ENCODE measurements at places on chromosomes 5 and 9.

DNA sequence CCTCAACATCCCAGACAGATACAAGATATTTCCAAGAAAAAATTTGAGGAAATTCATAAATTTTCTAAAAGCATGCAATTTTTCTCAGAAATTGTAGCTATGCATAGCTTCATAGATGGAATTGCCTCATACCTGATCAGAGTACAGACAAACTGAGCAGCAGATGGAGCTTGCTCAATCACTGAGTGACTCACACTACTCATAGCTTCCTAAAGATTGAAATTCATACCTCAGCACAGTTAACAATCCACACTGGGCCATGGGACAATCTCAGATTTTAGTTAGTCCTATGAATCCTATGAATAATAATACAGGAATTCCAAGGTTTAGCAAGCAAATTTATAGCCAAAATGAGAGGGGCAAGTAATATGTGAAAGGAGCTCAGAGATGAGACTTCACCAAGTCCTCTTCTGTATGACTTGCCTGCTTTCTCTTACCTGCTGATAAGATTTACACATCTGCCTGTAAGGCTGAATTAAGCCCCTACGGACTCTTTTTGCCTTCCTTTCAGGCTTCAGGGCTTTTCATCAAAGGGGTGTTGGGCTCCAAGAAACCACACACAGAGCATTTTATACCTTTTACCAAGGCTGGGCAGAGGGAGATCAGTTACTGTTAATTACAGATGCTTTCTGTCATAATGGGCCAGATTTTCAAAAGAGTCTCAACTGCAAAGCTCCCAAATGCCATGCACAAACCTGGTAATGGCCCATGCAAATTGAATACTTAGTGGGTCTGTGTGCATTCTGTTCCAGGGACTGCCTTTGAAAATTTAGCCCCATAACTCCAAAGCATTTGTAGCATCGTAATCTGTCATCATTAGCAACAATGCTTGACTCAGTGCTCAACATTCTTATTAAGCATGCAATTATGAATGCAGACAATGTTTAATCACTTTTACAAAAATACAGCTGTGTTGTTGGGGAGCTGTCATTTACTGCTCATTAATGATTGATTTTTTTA lies 439.3 kb downstream of the DTWD2 start:
- DNase-seq: peak; percentile 98

DNA sequence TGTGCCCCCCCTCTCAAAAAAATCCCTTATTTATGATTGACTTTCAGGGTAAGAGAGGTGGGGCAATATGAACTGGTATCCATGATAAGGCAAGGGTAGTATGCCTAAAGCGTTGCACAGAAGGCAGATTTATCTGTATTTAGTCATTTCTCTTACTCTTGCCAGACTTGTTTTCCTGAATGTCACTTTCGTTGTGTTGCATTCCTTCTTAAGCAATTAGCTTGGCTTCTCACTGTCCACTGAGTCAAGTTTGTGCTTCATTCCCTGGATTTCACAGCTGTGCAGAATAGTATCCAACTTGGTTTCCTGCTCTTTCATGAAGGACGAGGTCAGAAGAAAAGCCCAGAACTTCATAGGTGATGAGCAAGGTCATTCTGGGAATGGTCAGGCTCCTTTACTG lies 301.5 kb upstream of the ACTBL2 start:
- no peak for DNase-seq

DNA sequence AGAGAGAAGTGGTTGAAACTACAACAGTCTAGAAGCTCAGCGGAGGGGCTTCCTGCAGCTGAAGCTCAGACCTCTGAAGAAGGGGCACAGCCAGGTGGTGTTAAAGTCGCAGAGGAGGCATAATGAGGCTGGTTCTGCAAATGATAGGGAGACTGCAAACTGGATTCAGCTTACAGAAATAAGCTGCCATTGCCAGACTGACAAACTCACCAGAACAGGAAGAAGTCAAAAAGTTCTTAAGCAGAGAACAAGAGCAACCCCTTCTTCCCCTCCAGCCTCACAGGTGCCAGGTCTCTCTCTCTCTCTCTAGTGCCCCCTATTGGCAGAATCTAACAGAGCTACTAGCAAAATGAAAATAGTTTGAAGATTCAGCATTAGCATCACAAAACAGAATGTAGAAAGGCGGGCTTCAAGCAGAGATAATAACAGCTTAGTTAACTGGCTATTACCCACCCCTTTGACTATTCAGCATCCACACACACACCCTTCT lies 76.7 kb downstream of the GRAMD2B start:
- peak; percentile 98 for DNase-seq

DNA sequence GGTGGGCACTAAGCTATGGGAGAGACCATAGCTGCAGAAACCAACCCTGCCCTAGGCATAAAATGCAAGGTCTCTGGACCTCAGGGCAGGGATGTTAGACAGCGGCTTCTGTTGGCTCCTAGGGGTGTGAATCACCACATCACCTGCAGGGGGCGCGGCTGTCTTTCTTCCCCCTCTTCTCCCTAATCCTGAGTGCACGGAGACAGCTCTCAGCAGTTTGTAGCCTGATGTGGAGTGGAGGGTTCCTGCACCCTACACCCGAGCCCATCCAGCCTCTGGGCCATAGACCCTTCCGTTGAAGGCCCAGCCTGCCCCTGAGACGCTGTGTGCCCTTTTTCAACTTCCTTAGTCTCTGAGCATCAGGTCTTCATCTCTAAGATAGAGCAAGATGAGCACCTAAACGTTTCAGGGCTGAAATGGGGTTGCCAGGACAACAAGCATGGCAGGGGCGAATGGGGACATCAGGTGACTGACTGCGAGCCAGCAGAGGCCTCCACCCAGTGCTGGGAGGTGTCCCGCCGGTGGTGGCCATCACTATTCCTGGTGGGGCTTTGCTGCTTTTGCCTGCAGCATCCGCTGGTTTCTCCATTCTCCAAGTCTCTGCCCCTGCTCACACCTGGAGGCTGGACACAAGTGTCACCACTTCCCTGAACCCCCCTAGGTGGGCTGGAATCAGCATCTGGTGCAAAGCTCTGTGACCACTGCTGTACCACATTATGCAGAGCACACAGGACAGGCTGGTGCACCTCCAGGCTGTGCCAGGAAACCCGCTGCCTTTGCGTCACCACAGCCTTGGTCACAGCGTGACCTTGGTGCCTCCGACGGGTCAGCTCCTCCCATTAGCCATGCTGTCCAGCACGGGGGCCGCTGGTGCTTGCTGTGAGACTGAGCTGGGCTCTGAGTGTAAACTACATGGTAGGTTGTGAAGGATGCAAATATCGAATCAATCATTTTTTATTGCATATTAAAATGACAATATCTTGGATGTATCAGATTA lies 2.5 kb upstream of the SEC16A start:
- peak; percentile 83 for DNase-seq

DNA sequence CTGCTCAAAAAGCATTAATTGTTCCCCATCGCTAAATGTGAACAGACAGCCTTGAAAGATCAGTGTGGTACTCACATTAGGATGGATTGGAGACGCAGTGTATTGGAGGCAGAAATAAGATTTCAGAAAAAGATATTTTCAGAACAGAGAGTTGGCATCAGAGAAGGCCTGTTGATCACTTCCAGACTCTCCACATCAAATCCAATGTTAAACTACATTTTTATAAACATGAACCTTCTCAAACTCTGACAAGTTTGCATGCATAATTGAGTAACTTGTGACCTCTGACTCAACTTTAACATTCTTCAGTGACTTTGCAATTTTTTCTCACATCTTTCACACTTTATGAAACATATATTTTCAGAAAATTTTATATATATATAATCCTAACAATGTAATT lies 919.6 kb upstream of the SEMA6A start:
- DNase-seq: no peak

- no peak for DNase-seq
Measured at GRCh38 chr5:2193142-2193541, 310.4 kb upstream of the IRX4 start.

- peak; percentile 49 for DNase-seq
Measured at GRCh38 chr5:121919046-121919445, 42.7 kb upstream of the SRFBP1 start.

- DNase-seq: no peak
Measured at GRCh38 chr5:169694091-169694625, 57.1 kb downstream of the DOCK2 start.

GRCh38 chr9:15856591-15856990 lies 303.7 kb downstream of the CCDC171 start:
- DNase-seq: no peak

DNA sequence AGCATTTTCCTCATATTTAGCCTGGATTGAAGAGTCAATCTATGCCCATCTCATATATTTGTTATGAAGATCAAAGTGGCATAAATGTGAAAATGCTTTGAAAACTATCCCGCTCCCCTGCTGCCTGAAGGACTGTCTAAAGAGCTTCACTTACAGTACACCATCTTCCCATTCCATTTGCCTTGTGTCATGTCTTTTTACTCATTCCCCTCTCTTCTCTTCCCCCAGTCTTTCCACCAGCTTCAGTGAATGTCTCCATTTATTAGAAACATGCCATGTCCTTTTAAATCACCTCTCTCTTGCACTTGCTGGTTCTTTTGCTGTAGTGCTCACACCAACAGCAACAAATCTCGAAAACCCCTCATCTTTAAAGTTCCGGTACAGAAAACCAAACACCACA lies 192.7 kb upstream of the SGCD start:
- no peak for DNase-seq

DNA sequence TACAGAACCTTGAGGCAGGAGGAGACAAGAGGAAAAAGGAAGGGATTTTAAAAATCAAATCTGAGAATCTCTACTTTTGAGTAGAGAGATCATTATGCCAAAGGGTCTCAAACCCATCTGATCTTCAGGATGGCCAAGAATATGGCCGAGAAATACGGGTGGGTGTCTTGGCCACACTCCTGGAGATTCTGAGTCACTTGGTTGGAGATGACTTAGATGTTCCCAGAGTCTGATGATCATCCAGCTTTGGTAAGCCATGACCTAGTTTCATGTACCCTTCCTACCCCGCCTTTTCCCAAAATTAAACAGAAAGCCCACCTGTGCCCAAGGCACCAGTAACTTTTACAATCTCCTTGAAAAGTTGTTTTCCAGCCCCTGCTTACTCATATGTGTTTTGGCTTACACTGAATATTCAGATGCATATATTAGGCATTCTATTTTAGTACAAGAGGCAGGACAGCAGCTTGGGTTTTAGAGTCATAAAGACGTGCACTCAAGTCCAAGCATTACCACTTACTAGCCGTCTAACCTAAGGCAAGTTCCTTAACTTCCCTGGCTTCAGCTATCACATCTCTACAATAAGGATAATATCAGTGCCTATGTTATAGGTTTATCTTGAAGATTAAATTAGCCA lies 167.0 kb upstream of the GPR151 start:
- DNase-seq: no peak

DNA sequence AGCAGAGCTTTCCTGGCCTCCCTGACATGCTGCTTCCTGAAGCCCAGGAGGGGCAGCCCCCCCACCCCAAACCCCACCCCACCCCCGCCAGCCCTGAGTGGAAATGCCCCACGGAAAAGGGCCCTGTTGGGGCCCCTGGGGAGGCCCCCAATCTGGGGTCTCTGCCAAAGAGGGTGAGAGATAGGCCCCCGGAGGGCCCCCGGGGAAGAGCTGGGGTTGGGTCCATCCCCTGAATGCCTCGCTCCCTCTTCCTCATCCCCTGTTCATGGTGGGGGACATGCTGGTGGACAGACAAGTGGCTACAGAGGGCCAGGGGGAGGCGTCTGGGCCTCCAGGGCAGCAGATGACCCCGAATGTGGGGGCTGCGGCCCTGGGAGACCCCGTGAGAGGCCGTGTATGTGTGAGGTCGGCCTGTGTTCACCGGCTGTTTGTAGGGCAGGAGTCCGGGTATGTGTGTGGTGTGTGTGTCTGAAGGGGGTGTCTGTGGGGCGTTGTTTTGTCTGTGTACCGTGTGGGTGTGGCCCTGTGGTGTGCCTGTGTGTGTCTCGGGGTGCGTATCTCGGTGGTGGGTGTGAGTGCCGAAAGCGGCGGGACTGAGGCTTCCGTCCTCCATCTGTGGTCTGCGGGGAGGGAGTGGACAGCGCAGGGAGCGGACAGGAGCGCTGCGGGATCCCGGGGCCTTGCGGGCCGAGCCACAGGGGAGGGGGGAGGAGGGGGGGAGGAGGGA lies 11.3 kb downstream of the C9orf50 start:
- DNase-seq: peak; percentile 48

DNA sequence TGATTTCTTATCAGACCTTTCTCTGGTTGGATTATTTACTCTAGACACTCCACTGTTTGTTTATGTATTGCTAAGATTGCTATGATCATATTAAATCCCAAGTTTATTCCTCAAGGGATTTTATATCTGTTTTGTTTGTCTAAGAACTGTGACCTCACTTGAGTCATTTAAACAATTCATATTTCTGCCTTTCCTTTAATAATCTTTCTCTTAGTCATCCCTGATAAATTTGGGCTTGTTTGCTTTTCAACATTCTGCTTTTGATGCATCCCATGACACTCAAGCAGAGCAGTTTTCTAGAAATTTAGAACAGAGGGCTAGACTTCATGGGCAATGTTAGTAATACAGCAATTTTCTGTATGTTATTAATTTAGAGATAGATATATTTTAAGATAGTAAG lies 231.6 kb upstream of the TNC start:
- no peak for DNase-seq

- DNase-seq: peak; percentile 13
Measured at GRCh38 chr5:39224196-39224761, 4.9 kb upstream of the FYB1 start.

DNA sequence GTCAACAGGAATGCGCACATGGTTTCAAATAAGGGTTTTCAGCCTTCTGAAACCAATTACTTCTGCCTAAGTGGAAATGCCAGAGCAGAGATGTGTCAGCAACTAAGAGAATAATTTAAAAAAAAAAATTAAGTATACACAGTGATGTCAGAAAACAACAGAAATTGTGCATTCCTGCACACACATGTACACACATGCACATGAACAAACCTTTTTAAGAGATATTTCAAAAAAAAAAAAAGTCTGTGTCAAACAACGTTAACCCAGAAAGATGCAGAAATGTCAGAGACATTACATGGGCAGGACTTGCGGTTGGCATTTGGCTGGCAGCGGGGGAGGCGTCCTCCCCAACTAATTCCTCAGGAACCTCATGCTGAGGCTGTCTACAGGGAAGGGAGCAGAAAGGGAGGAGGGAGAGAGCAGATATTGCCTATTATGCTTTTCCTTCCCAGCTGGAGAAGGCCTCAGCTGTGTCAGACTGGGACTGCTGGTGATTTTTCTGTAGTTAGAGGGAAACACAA lies 536.9 kb upstream of the WWC1 start:
- peak; percentile 20 for DNase-seq
